ENCODE measurements at places on chromosomes 5 and 9. TPM values are rescaled to one million over a fixed set of nuclear protein-coding genes. Genes with fewer than 3 reads are reported as not detected.

The DMRTA1 gene
- total RNA-seq, result under 0.01 TPM

The SV2C gene
- total RNA-seq, result not detected

The NME5 gene
- 2.6 TPM for total RNA-seq

The SHC3 gene
- 4.5 TPM for total RNA-seq

The SMIM33 gene
- total RNA-seq, result not detected

The AFF4 gene
- 49.5 TPM for total RNA-seq

The PLAC8L1 gene
- total RNA-seq, result not detected

The UGT3A1 gene
- not detected for total RNA-seq

All from cardiac ventricle fibroblast (primary cell).